ENCODE measurements at places on chromosomes 7 and 10.
A peak's percentile ranks its signal among the peaks of the same experiment; 100 is the strongest.

DNA sequence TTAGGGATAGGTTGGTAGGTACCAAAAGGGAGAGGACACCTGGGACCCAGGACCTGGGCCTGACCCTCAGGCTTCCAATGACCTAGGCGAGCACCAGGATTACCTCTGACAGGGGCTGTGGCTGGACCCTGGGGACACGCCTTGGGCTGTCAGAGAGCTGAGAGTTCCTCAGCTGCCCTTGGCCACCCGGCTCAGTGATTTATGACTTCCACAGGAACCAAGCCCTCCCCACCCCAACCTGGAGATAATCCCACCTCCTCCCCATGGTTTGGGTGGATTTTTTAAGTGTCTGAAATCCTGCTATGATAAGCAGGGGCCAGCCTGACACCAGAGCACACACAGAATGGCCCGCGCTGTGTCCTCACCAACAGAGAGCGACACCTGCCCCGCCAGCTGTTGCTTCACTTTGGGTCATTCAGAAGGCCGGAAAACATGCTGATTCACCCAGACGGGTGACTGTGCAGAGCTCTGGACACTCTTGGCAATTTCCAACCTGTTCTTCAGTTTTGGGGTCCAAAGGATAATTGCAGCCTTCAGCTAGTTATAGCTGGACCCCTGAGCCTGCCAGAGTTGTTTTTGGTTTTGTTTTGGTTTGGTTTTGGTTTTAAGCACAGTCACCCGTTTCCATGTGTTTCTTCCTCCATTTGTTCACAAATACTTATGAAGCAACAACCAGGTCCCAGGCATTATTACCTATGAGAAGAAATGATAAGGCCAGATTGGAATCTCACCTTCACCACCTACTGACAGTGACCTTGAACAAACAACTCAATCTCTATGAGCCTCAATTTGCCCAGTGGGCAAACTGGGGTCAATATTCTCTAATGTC lies 78.2 kb downstream of the RAB11FIP2 start:
- no peak for DNase-seq

DNA sequence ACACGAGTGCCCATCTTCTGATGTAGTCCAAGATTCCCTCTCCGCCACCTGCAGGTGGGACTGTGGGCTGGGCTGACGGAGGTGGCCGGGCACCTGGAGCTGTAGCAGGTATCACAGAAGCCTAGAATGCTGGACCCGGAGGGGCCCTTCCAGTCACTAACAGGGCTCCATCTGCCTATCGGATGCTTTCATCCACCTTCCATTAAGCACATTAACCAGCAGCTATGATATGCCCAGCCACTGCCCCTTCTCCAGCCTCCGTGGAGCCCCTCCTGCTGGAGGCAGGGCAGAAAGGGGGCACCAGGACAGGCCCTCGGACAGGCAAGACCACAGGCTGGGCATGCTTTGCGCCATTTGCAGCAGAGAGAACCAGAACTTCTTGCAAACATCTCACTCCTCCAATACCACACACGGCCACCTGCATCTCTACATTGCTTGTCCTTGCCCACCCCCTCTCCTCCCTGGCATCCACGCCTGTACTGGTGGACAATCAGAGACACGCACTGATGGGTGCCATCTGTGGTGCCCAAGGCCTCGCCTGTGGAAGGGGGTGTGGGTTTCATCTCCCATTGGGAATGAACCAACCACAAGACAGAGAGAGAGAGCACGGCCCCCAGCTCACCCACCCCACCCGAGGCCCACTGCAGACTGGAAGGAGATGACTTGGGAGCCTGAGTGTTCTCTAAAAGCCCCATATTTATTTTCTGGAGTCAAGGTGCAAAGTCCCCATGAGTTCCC lies 16.8 kb downstream of the PRKAG2 start:
- DNase-seq = no peak

DNA sequence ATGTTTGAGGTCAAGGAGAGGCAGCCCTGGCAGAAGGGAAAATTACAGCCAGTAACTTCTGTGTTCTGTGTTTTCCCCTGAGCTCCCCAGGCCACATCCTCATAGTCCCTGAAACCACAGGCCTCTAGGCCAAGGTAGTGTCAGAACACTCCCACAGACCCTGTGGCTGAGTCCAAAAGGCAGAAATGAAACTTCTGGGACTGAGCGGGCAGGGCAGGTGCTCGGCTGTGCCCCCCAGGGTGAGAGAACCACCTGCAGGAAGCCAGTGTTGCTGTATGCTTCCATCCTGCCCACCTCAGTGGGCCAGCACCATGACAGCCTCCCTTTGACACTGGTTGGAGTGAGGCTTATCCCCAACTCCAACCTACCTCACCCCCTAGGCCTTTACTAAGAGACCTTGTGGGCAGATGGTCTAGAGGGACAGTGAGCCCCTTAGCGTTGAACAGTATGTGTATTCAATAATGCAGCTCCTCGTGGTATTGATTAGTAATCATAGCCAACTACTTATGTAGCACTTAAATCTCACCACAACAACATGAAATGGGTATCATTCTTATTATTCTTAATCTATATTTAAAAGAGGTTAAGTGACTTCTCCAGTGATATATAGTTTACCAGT lies 30.3 kb downstream of the PIK3CG start:
- no peak for DNase-seq

DNA sequence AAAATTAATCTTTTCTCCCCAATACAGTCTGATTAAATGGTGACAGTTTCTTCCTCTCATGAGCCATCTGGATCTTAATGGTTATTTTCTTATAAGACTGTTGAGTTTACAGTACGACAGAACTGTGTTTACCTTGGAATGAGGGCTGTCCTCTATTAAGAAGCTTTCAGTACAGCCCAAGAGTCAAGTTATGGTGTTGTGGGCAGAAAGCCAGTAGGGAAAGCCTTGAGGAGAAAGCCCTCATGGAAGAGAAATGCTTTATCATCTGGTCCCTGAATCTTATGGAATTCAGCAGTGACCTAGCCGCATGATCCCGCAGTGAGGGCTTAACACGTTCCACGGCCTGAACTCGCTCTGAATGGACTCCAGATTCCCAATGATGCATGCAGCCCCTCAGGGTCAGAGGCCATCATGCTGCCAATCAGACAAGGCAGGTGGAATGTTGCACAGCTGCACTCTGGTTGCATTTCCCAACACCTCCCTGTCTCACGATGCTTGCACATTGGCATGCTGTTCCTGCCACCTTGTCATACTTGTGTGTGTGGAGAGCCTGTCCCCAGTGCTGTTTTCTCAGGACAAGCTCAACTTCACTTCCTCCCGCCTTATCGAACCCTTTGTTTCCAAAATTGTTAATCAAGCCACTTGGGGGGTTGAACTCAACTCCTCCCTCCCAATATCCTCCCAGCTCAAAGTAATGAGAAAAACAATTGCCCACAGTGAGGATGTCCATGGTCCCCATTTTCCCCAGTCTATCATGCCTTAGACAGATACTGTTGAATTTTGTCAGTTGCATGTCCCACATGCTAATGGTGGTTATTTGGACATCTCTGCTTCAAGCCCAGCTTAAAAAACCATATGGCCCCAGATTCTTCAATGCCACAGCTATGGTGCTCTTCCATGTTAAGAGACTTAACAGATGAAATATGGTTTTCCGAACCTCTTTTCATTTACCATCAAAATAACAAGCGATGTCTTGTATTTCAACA lies 211.1 kb upstream of the TCF7L2 start:
- DNase-seq = no peak

GRCh38 chr10:79331226-79331625 lies 16.0 kb upstream of the PPIF start:
- DNase-seq = no peak

DNA sequence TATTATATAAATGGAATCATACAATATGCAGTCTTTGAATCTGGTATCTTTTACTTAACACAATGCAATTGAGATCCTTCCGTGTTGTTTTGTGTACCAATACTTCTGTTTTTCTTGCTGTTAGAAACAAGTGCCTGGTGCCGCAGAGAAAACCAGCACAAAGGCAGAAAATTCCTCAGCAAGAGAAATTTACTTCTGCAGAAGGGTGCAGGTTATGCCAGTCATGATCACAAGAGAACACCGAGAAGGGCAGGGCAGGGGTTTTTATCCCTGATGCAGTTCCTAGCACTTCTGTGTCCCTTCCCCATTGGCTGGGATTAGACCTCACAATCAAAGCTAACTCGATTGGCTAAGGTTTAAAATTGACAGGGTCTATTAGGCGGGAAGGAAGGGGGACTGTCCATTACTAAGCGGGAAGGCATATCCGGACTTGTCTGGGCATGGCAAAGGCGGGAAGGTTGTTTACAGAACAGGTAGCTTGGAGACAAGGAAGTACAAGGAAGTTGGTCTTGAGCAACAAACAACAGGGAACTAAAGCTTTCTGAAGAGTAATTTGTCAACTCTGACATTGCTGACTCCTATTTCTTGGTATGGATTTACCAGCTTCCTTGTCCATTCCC lies 2.4 kb upstream of the ZNF33B start:
- DNase-seq = no peak

DNA sequence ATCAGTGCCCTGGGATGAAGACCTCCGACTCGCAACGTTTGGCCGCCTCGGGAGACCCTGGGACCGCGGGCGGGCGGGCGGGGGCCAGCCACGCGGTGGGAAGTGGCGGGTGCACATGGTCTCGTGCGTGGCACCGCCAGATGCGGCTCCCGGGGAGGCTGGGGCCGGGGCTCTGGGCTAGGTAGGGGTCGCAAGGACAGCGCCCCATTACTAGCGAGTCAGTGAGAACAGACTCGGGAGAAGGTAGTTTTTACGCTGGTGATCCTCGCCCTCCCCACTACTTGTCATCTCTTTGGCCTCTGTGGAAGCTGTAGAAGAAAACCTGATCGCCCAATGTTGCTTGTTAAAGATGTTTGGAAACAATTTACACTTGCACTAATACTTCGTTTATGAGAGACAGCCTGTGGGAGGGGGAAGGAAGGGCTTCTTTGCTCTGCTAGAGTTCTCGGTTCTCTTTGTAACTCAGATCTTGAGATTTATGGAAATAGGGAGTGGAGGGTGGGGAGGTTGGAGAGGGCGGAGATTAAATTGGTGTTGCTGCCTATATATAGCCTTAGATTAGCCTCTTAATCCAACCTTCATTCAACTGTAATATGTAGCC lies 591 bp downstream of the BZW2 start:
- peak; percentile 39 for DNase-seq

DNA sequence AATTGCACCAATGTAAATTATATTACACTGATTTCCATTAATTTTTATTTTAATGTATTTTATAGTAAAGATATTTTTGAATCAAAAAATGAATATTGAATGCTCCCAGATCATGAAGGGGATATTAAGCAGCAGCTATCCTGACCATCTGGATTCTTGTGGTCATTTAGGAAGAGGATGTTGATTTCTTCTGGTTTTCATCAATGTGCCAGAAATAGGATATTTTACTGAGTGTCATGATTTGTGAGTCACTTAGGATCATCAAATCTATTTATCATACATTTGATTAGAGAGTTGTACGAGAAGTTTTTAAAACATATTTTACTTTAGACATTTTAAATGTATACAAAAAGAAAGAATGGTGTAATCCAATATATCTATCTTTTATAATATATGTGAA lies 366.3 kb upstream of the CHRM2 start:
- no peak for DNase-seq

DNA sequence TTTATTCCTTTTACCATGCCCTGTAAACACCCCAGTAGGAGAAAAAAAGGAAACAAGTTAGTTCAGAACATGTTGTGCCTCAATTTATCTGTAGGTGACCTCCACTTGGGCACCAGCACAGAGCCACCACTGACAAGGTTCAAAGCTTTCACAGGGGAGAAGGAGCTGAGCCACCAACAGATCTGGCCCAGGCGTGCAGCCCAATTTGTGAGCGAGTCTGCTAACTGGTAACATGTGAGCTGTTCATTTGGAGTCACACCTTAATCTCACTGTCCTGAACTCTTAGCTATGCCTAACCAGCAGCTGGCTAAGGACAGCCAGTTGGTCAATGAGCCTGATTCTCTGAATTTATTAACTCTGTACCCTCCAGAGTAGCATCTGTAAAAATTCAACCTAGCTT lies 78.4 kb upstream of the CAMK2B start:
- DNase-seq = no peak

DNA sequence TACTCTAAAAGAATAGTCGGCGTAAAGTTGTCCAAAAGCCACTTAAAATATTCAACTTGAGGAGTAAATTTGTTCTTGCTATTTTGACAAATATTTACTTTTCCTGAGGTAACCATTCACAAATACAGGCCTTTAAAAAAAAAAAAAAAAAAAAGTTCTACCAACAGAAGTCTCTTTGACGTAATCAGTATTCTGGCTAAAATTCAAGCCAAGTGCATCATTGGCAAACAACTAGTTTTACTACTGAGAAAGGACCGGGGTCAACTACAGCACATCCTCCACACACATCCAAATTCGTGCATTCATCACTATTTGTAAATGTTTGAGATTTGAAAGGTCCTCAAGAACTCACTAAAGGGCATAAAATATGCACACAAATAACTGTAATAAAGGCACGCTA lies 2.0 kb downstream of the OAT start:
- no peak for DNase-seq

DNA sequence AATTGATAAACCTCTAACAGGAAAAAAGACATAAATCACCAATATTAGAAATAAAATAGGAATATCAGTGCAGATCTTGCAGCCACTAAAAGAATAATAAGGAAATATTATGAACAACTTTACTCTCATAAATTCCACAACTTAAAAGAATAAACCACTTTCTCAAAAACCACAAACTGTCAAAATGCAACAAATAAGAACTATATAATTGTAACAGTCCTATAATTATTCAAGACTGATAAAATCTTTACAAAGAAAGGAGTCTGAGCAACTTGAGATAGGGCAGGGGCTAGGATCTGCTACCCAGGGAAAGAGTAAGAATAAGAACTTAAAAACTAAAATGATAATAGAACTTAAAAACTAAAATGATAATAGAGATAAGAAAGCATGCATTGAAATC lies 169.5 kb upstream of the GDF10 start:
- no peak for DNase-seq

DNA sequence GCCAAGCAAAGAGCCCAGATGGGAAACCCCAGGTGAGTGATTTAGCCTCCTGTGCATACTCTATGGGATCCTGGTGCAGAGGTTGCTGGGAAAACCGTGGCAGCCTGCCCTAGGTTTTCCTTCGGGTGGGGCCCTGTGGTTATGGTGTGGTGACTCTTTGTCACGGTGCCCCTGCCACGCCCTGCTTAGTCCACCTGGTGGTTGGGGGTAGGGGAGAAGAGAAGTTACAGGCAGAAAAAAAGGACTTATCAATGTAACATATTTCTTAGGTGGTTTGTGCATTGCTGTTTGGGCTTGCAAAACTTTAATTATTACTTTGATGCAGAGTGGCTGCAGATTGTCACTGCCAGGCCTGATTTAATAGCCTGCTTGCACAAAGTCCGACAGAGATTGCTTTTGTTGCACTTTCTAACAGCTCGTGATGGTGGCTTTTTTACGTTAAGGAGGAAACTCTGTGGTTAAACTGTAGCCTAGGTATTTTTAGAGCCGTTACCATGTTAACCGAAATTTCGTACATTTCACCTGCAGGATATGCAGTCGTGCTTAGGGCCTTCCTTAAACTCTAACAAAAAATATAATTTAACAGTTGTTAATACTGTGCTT lies 197.4 kb downstream of the RNLS start:
- DNase-seq = peak; percentile 79
